Breast epithelium (tissue), 4 donors: ENCODE measurements at places on chromosomes 13 and 19. TPM values are rescaled to one million over a fixed set of nuclear protein-coding genes. Genes with fewer than 3 reads are reported as not detected.

GRCh38 chr13:99565478-99566124 is 64.3 kb downstream of the TM9SF2 start:
- peaks cover 3% of the 10 kb centered on the region for H3K36me3 ChIP-seq
- DNase-seq, result no peak
- no peak overlapping the region for H3K27ac ChIP-seq
- H3K4me1 ChIP-seq, result no peaks in the 10 kb centered on the region

DNA sequence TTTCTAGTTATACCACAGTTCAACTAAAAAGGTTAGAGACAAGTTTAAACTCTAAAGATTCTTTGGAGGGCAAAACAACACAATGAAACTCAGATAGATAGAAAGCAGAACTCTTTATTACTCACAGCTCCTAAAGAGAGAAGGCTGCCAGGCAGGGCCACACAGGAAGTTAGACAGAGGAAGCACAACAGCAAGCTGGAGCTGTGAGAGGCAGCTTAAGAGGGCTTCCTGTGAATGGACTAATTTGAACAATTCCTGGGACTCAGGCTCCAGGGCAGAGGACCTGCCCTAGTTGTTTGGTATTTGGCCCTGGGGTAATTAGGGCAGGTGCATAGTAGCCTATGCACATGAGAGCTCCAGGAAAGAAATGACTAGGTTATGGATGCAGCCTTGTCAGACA is 803.6 kb downstream of the DIAPH3 start:
- no peak for DNase-seq
- no peak overlapping the region for H3K27ac ChIP-seq
- H3K4me3 ChIP-seq, result no peak overlapping the region

DNA sequence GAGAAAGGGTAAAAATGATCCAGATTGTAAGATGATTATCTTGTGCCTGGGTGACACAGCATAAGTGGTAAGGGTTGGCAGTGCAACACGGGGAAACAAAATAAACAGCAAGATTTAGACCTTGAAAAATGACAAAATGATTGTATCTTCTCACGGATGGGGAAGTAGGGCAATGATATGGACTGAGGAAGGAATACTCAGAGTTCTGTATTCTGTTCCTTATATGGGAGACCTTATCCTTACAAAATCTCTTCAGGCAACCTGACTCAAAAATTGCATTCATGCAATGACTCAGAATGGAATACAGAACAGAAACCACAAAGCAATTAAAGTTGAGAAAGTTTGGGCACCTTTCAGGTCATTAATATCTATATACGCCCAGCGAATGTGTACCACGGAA is 149.0 kb downstream of the HS6ST3 start:
- no peaks in the 10 kb centered on the region for H3K27me3 ChIP-seq
- no peaks in the 10 kb centered on the region for H3K4me1 ChIP-seq
- no peak for DNase-seq
- H3K27ac ChIP-seq, result no peak overlapping the region

- peaks cover 22% of the 10 kb centered on the region for H3K36me3 ChIP-seq
- H3K4me1 ChIP-seq, result peaks cover 8% of the 10 kb centered on the region
- H3K27me3 ChIP-seq, result no peaks in the 10 kb centered on the region
- no peak for DNase-seq
- no peak overlapping the region for H3K4me3 ChIP-seq
Measured at GRCh38 chr19:39372941-39373340, 18.0 kb downstream of the PAF1 start.

GRCh38 chr13:97435794-97436193 is 1.8 kb downstream of the RAP2A start:
- H3K4me1 ChIP-seq, result no peaks in the 10 kb centered on the region
- no peaks in the 10 kb centered on the region for H3K36me3 ChIP-seq
- H3K4me3 ChIP-seq, result peak overlapping the region; percentile 81
- no peaks in the 10 kb centered on the region for H3K27me3 ChIP-seq
- H3K27ac ChIP-seq, result no peak overlapping the region

- no peaks in the 10 kb centered on the region for H3K4me1 ChIP-seq
- H3K27ac ChIP-seq, result no peak overlapping the region
- H3K27me3 ChIP-seq, result no peaks in the 10 kb centered on the region
- H3K4me3 ChIP-seq, result no peak overlapping the region
- DNase-seq, result no peak
- no peaks in the 10 kb centered on the region for H3K36me3 ChIP-seq
Measured at GRCh38 chr19:39592381-39592780, 9.9 kb upstream of the LGALS13 start.

DNA sequence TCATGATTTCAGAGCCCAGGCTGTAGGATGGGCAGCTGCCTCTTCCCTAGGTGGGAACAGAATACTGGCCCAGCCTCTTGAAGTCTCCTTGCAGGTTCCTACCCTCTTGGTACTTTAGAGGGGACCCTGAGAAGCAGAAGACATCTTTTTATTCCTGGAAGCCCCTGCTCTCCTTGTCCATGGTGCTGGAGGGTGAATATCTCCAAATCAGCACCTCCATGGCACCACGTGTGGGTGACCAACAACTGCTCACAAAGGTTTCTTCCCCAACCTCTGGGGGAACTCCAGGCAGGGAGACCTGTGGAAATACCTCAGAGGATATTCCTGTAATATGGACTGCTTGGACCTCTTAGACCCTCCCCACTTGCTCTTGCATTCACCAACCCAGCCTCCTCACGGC is 48.1 kb upstream of the TSHZ3 start:
- no peak for DNase-seq
- H3K27ac ChIP-seq, result no peak overlapping the region
- no peaks in the 10 kb centered on the region for H3K4me1 ChIP-seq
- peaks cover 6% of the 10 kb centered on the region for H3K27me3 ChIP-seq
- H3K4me3 ChIP-seq, result no peak overlapping the region

GRCh38 chr13:109241160-109241559 is 545.2 kb downstream of the IRS2 start:
- H3K4me1 ChIP-seq, result no peaks in the 10 kb centered on the region
- no peaks in the 10 kb centered on the region for H3K27me3 ChIP-seq
- no peaks in the 10 kb centered on the region for H3K36me3 ChIP-seq
- DNase-seq, result no peak
- no peak overlapping the region for H3K4me3 ChIP-seq

DNA sequence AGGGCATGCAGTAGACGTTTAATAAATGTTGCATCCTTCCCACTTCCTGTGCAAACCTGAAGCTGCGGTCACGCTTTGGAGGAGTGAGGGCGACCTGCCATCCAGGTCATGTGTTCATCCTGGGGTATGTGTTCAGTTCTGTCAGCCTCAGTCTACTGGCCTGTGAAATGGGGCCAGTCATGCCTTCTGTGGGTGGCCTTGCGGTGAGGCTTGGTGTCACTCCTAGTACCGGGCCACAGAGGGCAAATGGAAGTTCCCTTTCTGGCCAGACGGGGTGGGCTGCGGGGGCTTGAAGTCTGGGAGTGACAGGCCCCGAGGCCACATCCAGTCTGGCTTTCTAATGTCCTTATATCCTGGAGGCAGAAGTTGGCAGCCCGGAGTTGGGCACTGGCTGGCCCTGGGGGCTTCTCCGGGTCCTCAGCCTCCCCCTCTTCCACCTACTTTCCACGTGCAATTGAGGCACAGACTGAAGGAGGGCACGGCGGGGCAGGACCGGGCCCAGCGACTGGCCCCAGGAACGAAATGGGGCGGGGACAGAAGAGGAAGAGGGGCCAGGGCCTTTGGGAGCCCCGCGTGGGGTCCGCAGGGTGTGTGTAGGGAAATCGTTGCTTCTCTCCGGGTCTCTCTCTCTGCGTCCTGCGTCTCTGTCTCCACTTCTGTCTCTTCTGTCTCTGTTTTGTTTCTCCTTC is 11.1 kb downstream of the PDE4A start:
- no peaks in the 10 kb centered on the region for H3K36me3 ChIP-seq
- H3K4me3 ChIP-seq, result peak overlapping the region; percentile 79
- DNase-seq, result no peak
- H3K27ac ChIP-seq, result peak overlapping the region; percentile 57

GRCh38 chr19:38653028-38653571 is 5.7 kb downstream of the ACTN4 start:
- H3K4me3 ChIP-seq, result no peak overlapping the region
- no peaks in the 10 kb centered on the region for H3K36me3 ChIP-seq
- H3K27me3 ChIP-seq, result no peaks in the 10 kb centered on the region
- H3K27ac ChIP-seq, result peak overlapping the region; percentile 98

GRCh38 chr13:69947582-69947981 is 160.0 kb upstream of the ATXN8OS start:
- no peaks in the 10 kb centered on the region for H3K4me1 ChIP-seq
- DNase-seq, result no peak
- no peaks in the 10 kb centered on the region for H3K27me3 ChIP-seq

DNA sequence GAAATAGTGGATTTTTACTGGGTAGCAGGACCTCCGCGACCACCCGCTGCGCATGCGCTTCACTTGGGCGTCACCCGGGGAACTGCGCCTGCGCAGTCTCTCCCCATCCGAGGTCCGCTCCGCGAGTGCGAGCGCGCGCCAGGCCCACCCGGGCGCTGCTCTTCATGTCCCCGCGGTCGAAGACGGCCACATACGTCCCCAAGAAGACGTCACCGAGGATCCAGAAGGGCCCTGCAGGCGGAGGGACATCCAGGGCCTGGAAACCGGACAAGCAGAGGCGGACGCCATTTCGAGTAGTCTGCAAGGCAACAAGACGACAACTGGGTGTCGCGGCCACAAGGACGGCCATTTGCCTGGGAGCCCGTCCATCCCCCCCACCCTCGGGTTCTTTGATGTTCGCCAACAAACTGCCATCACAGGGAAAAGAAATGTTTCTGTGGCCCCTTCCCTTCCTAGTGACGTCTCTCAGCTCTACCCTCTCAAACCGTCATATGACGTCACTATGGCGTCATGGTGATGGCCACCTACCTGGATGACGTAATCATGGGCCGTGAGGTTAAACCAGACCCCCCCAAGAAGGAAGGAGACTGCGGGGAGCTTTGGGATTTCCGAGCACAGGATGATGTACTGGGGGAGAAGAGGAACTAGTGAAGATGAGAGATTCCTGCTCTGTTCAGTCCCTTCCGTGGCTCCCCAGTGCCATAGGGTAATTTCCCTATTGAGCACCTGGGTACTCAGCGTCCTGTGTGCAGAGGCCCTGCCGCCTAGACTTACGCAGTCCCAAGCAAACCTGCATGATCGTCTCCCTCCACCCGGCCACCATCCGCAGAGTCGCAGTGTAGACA is 6.7 kb downstream of the NAPSA start:
- H3K36me3 ChIP-seq, result no peaks in the 10 kb centered on the region
- peak overlapping the region; percentile 75 for H3K4me3 ChIP-seq
- DNase-seq, result no peak
- H3K27ac ChIP-seq, result peak overlapping the region; percentile 92

- H3K4me1 ChIP-seq, result no peaks in the 10 kb centered on the region
- H3K36me3 ChIP-seq, result no peaks in the 10 kb centered on the region
- H3K27me3 ChIP-seq, result no peaks in the 10 kb centered on the region
- H3K27ac ChIP-seq, result no peak overlapping the region
- no peak overlapping the region for H3K4me3 ChIP-seq
- no peak for DNase-seq
Measured at GRCh38 chr19:31597616-31598015, 248.4 kb upstream of the TSHZ3 start.

DNA sequence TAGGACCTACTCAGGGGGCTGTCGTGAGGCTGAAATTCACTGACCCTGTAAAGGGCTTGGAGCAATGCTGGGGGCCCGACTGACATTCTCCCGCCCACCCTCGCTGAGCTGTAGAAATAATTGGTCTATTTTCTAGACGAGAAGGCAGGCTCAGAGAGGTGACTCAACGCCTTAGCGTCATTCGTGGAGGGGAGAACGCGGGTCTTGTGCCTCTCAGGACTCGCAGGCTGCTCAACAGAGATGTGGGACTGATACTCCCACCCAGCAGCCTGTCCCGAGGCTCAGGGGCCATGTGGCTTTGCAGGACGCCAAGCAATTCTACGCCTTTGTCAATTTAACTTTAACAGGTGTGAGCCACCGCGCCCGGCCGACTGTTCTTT is 23.6 kb upstream of the ASPDH start:
- no peaks in the 10 kb centered on the region for H3K4me1 ChIP-seq
- H3K36me3 ChIP-seq, result no peaks in the 10 kb centered on the region
- H3K27ac ChIP-seq, result no peak overlapping the region
- no peaks in the 10 kb centered on the region for H3K27me3 ChIP-seq
- no peak overlapping the region for H3K4me3 ChIP-seq
- DNase-seq, result no peak

GRCh38 chr19:1066251-1066747 is 668 bp upstream of the ARHGAP45 start:
- H3K4me1 ChIP-seq, result peaks cover 9% of the 10 kb centered on the region
- H3K36me3 ChIP-seq, result no peaks in the 10 kb centered on the region
- peak overlapping the region; percentile 48 for H3K4me3 ChIP-seq
- peaks cover 54% of the 10 kb centered on the region for H3K27me3 ChIP-seq

GRCh38 chr13:67554286-67554685 is 324.1 kb upstream of the PCDH9 start:
- no peak for DNase-seq
- no peaks in the 10 kb centered on the region for H3K36me3 ChIP-seq
- H3K27ac ChIP-seq, result no peak overlapping the region
- no peak overlapping the region for H3K4me3 ChIP-seq
- no peaks in the 10 kb centered on the region for H3K4me1 ChIP-seq

- no peaks in the 10 kb centered on the region for H3K27me3 ChIP-seq
- H3K27ac ChIP-seq, result no peak overlapping the region
- no peaks in the 10 kb centered on the region for H3K4me1 ChIP-seq
- H3K36me3 ChIP-seq, result no peaks in the 10 kb centered on the region
- DNase-seq, result no peak
Measured at GRCh38 chr13:103471896-103472295, 405.7 kb upstream of the SLC10A2 start.

DNA sequence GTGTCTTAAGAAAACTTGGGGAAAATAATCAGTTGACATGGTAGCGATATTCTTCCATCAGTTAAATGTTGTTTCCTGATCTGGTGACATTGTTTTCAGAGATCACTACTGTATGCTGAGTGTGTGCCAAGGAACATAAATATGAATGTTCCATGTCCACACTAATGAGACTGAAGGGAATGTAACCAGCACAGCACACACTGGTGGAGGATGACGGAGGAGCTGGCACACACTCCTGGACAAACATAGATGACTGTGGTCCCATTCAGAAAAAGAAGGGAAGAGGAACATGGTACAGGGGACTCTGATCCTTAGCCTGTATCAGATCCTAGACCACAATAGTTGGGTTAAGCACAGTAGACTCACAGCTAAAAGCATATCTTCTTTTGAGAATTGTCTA is 574.8 kb downstream of the MYO16 start:
- H3K27me3 ChIP-seq, result no peaks in the 10 kb centered on the region
- no peak overlapping the region for H3K4me3 ChIP-seq
- H3K36me3 ChIP-seq, result no peaks in the 10 kb centered on the region
- H3K27ac ChIP-seq, result no peak overlapping the region
- DNase-seq, result no peak

DNA sequence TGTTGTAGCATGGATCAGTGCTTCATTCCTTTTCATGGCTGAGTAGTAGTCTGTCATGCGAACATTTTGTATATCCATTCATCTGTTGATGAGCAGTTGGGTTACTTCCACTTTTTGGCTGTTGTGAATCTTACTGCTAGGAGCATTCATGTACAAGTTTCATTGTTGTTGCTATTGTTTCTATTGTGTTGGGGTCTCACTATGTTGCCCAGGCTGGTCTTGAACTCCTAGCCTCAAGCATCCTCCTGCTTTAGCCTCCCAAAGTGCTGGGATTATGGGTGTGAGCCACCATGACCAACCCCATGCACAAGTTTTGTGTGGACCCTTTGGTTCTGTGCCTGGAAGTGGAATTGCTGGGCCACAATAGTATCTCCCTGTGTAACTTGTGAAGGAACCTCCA is 15.8 kb downstream of the SLC25A42 start:
- no peak overlapping the region for H3K27ac ChIP-seq
- no peaks in the 10 kb centered on the region for H3K4me1 ChIP-seq
- H3K27me3 ChIP-seq, result no peaks in the 10 kb centered on the region
- no peak overlapping the region for H3K4me3 ChIP-seq

Gene NOVA2
- total RNA-seq, result 3.6 TPM

Gene PEX11G
- 7.2 TPM for total RNA-seq

Gene PBX4
- total RNA-seq, result 3.4 TPM

Gene FXYD7
- not detected for total RNA-seq

Gene ZNF541
- 0.15 TPM for total RNA-seq

Gene IGFLR1
- total RNA-seq, result 16.1 TPM

Gene CYP4F3
- total RNA-seq, result 0.16 TPM

Gene LENG9
- 4.5 TPM for total RNA-seq

Gene SAMD1
- total RNA-seq, result 15.4 TPM

Gene CEACAM20
- total RNA-seq, result not detected
